ENCODE measurements at places on chromosomes 7 and 10. TPM values are rescaled to one million over a fixed set of nuclear protein-coding genes. Genes with fewer than 3 reads are reported as not detected.
A peak's percentile ranks its signal among the peaks of the same experiment; 100 is the strongest.

Gene STK31
- total RNA-seq = 0.19 TPM

GRCh38 chr7:151091431-151091830, 5.2 kb downstream of the AGAP3 start:
- H3K4me3 ChIP-seq = no peak overlapping the region
- no peak overlapping the region for H3K27ac ChIP-seq
- H3K4me1 ChIP-seq = peaks cover 7% of the 10 kb centered on the region
- H3K36me3 ChIP-seq = no peaks in the 10 kb centered on the region
- H3K27me3 ChIP-seq = no peaks in the 10 kb centered on the region

Gene HTR7
- 0.31 TPM for total RNA-seq

- no peaks in the 10 kb centered on the region for H3K4me1 ChIP-seq
- no peaks in the 10 kb centered on the region for H3K36me3 ChIP-seq
- no peak for DNase-seq
- no peaks in the 10 kb centered on the region for H3K27me3 ChIP-seq
- no peak overlapping the region for H3K4me3 ChIP-seq
Observed at GRCh38 chr10:50508315-50509051, 115.3 kb downstream of the SGMS1 start.

DNA sequence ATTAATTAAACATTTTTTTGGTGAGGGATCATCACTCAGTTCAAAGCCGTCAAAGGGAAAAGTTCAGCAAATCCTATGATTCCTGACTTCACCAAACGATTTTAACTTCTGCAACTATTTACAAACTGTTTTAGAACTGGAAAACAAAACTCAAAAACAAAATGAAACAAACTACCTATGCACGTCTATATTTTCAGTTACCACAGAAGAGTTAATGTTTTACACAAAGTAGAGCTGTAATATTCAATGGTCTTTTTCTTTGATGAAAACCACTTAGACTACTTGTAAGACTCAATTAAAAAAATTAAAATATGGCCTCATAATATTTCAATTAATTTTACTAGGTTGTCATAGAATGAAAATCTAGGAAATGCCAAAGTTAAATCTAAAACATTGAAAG, 131.5 kb downstream of the ATE1 start:
- DNase-seq = no peak
- H3K36me3 ChIP-seq = peaks cover 4% of the 10 kb centered on the region
- no peaks in the 10 kb centered on the region for H3K27me3 ChIP-seq
- no peaks in the 10 kb centered on the region for H3K4me1 ChIP-seq

Gene C10orf90
- not detected for total RNA-seq

GRCh38 chr10:63416376-63416775, 49.4 kb downstream of the JMJD1C start:
- H3K4me1 ChIP-seq = no peaks in the 10 kb centered on the region
- H3K36me3 ChIP-seq = no peaks in the 10 kb centered on the region
- H3K27me3 ChIP-seq = no peaks in the 10 kb centered on the region
- no peak for DNase-seq
- no peak overlapping the region for H3K4me3 ChIP-seq

Gene TMUB1
- total RNA-seq = 56.1 TPM

GRCh38 chr10:119614686-119615085, 17.9 kb upstream of the TIAL1 start:
- H3K36me3 ChIP-seq = no peaks in the 10 kb centered on the region
- no peak overlapping the region for H3K4me3 ChIP-seq
- no peak overlapping the region for H3K27ac ChIP-seq
- no peak for DNase-seq
- H3K27me3 ChIP-seq = no peaks in the 10 kb centered on the region

Gene RABGEF1
- total RNA-seq = 10.6 TPM

DNA sequence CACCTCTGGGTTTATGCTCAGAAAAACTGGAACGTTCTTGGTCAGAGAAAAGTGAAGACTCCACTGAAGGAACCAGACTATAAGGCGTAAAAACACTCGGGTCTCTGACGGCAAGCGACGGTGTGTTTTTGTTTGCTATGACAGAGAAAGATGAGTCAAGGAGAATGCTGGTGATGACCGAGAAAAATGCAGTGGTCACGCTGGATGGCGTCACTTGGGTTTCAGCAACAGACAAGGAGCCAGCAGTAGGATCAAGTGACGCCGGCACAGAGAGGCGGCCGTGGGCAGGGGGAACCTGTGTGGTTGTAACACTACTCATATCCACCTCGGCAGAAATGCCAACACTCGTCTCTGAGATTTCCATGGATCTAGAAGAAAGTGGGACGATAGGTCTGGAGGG, 63.4 kb downstream of the KIAA1549 start:
- DNase-seq = no peak
- H3K27ac ChIP-seq = no peak overlapping the region
- H3K36me3 ChIP-seq = no peaks in the 10 kb centered on the region
- H3K4me1 ChIP-seq = no peaks in the 10 kb centered on the region
- no peaks in the 10 kb centered on the region for H3K27me3 ChIP-seq

DNA sequence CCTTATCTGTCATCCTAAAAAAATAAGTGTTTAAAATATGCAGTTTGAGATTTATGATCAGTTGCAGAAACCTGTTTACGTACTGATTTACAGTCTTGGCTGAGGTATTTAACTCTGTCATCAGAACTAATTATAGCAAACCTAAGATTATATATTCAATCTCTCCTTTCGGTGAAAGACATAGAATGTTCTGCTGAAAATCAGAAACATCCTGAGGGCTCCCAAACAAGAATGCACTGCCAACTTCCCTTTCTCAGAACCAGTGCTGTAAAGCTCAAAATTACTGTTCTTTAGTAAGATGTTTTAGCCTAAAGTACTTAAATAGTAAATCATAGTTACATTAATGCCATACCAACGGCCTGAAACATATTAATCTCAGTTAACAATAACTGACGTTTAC, 34.3 kb downstream of the FAM204A start:
- no peak overlapping the region for H3K4me3 ChIP-seq
- H3K36me3 ChIP-seq = no peaks in the 10 kb centered on the region
- no peaks in the 10 kb centered on the region for H3K27me3 ChIP-seq
- no peak overlapping the region for H3K27ac ChIP-seq
- peaks cover 4% of the 10 kb centered on the region for H3K4me1 ChIP-seq

DNA sequence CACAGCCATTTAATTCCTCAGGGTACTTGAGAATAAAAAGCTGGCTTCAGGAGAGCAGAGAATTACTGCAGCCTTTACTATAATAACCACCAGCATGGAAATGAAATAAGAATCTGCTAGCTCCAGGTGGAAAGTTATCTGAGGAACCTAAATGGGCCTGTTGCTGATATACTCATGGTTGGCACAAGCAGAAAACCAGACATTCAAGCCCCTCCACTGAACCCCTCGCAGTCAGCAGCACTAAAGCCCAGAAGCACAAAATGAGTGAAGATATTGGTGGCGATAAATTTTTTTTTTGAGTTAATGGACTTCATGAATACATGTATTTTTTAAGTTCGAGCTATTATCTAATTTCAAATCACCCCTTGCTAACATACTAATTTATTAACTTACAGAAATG, 303.9 kb upstream of the NRP1 start:
- no peak overlapping the region for H3K4me3 ChIP-seq
- H3K36me3 ChIP-seq = no peaks in the 10 kb centered on the region
- H3K27me3 ChIP-seq = no peaks in the 10 kb centered on the region

GRCh38 chr7:112120696-112121217, 85.4 kb downstream of the DOCK4 start:
- H3K4me3 ChIP-seq = no peak overlapping the region
- no peaks in the 10 kb centered on the region for H3K27me3 ChIP-seq
- peaks cover 12% of the 10 kb centered on the region for H3K4me1 ChIP-seq
- no peak overlapping the region for H3K27ac ChIP-seq
- DNase-seq = no peak

- H3K36me3 ChIP-seq = peaks cover 3% of the 10 kb centered on the region
- H3K27me3 ChIP-seq = no peaks in the 10 kb centered on the region
- no peak overlapping the region for H3K27ac ChIP-seq
- peaks cover 15% of the 10 kb centered on the region for H3K4me1 ChIP-seq
Observed at GRCh38 chr7:50640256-50640655, 75.1 kb upstream of the DDC start.

Gene TMEM130
- total RNA-seq = not detected

GRCh38 chr7:37432281-37432920, 16.3 kb downstream of the ELMO1 start:
- H3K4me3 ChIP-seq = no peak overlapping the region
- no peaks in the 10 kb centered on the region for H3K4me1 ChIP-seq
- no peak for DNase-seq

GRCh38 chr7:158529181-158530096, 58.2 kb downstream of the PTPRN2 start:
- no peaks in the 10 kb centered on the region for H3K27me3 ChIP-seq
- no peak overlapping the region for H3K27ac ChIP-seq
- H3K4me3 ChIP-seq = no peak overlapping the region
- DNase-seq = no peak
- H3K36me3 ChIP-seq = no peaks in the 10 kb centered on the region

Gene ECD
- 11.0 TPM for total RNA-seq

DNA sequence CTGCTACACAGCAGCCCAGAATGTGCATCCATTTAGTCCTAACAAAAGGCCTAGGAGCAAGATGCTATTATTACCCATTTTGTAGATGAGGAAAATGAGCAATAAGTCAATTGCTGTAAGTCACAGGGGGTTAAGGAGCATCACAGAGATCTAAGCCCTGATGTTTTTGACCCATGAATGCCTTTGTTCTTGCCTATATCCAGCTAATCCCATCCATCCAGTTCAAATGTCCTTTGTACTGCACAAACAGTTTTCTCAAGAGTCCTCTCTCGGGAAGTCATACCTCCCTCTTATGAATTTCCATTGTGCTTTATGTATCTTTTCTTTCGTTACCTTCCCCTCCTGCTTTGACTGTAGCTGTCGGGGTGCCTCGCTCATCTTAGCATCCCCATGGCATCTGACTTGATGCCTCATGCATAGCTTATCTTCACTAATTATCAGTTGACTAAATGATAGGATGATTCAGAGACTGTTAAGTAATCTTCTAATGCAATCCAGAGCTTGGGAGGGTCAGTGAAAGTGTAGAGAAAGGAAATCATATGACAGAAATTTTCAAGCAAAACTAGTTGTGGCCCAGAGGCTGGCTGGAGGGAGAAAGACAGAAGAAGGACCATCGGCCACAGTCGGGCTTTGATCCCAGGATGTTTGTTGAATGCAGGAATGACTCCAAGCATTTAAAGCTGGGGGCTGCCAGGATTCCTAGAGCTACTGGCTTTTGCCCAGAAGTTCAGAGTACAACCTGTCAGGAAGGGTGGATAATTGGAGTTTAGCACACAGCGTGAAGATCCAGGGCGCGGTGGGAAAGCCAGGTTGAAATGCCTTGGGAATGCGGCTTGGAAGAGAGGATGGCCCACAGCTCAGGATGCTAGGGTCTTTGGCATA, 23.5 kb downstream of the BLVRA start:
- H3K27me3 ChIP-seq = no peaks in the 10 kb centered on the region
- H3K4me3 ChIP-seq = no peak overlapping the region
- DNase-seq = no peak

DNA sequence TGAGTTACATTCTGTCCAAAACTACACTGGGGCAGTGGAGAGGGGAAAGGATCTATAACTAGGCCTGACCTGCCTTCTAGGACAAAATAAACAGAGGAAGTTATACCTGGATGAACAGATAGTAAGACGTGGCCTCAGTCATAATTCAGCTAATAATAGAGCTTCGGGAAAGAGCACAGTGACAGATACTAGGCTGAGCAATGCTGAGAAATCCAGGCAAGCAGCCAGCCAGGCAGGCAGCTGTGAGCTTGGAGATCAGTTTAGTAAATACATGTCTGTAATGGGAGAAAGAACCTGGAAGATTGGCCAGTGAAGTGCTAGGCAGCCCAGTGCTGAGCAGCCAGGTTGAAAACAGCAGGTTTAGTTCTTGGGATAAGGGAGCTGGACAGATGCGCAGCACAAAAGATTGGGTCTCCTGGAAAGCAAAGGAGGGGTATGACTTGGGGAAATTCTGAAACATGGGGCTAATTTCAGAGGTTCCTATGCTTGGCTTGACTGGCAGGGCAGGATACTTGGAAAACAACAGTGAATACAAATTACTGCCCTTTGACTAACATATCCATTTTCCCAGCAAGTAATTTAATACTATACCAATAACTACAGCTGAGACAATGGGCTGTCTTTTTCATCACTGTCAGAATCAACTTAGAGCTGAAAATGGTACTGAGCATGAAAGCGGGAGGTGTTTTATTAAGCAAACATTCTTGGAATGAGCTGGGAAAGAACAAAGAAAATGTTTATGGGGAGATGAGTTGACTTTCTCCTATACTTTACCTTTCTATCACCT, 140.8 kb downstream of the DGKB start:
- no peak for DNase-seq
- H3K36me3 ChIP-seq = no peaks in the 10 kb centered on the region
- H3K4me1 ChIP-seq = no peaks in the 10 kb centered on the region
- no peak overlapping the region for H3K27ac ChIP-seq

Gene CCNY
- total RNA-seq = 43.3 TPM

- DNase-seq = no peak
- H3K4me1 ChIP-seq = no peaks in the 10 kb centered on the region
- no peaks in the 10 kb centered on the region for H3K36me3 ChIP-seq
- no peaks in the 10 kb centered on the region for H3K27me3 ChIP-seq
- H3K27ac ChIP-seq = no peak overlapping the region
- no peak overlapping the region for H3K4me3 ChIP-seq
Observed at GRCh38 chr7:103718482-103719061, 270.9 kb downstream of the RELN start.

DNA sequence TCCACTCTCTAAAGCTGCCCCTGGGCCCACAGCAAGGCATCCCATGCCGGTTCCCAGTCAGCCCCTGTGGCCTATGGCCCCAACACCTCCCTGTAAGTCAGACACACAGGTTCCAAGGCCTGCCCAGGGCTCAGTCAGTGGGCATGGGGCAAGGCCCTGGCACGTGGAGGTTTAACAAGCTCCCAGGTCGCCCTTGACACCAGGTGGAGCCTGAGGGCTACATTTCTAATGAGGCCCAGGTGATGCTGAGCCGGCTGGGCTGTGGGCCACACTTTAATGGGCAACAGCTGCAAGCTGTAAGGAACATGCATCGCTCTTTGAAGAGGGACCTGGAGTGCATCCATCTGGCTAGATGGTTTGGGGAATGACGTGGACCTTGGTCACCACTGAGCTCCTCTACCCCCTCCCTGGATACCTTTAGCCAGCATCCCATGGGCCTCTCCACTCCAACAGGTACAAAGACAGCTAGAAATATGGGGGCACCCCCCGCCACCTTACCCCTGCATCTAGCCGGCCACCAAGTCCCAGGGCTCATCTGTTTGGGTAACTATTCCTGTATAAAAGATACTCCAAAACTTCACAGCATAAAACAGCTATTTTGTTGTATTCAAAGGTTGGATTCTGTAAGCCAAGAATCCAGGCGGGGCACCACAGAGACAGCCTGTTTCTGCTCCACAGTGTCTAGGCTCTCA, 122.5 kb downstream of the OAT start:
- no peaks in the 10 kb centered on the region for H3K36me3 ChIP-seq
- no peaks in the 10 kb centered on the region for H3K27me3 ChIP-seq
- H3K27ac ChIP-seq = no peak overlapping the region
- peak; percentile 44 for DNase-seq
- no peaks in the 10 kb centered on the region for H3K4me1 ChIP-seq
- H3K4me3 ChIP-seq = no peak overlapping the region

GRCh38 chr7:45937862-45938261, 16.8 kb upstream of the IGFBP3 start:
- H3K36me3 ChIP-seq = no peaks in the 10 kb centered on the region
- H3K27ac ChIP-seq = no peak overlapping the region
- H3K4me3 ChIP-seq = no peak overlapping the region
- no peak for DNase-seq

Gene POMZP3
- 2.5 TPM for total RNA-seq

- no peak overlapping the region for H3K4me3 ChIP-seq
- H3K27ac ChIP-seq = no peak overlapping the region
- no peaks in the 10 kb centered on the region for H3K4me1 ChIP-seq
- no peak for DNase-seq
- H3K27me3 ChIP-seq = no peaks in the 10 kb centered on the region
Observed at GRCh38 chr7:84258628-84259027, 64.0 kb upstream of the SEMA3A start.
